ENCODE measurements at places on chromosomes 6 and 20.

DNA sequence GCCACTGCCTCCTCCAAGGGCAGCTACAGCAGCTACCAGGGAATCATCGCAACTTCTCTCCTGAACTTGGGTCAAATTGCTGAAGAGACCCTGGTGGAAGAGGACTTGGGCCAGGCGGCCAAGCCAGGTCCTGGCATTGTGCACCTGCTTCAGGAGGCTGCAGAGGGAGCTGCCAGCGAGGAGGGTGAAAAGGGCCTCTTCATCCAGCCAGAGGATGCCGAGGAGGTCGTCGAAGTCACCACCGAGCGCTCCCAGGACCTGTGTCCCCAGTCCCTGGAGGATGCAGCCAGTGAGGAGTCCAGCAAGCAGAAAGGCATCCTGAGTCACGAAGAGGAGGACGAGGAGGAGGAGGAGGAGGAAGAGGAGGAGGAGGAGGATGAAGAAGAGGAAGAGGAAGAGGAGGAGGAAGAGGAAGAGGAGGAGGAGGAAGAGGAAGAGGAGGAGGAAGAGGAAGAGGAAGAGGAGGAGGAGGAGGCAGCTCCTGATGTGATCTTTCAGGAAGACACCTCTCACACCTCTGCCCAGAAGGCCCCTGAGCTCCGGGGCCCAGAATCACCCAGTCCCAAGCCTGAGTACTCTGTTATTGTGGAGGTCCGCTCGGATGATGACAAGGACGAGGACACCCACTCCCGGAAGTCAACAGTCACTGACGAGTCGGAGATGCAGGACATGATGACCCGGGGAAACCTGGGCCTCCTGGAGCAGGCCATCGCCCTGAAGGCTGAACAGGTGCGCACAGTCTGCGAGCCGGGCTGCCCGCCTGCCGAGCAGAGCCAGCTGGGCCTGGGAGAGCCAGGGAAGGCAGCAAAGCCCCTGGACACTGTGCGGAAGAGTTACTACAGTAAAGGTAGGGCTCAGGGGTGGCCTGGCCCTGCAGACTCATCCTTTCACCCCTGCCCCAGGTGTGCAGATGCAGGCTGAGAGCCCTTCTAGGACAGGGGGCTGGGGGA, 43.7 kb downstream of the MYT1 start:
- no peak for DNase-seq

DNA sequence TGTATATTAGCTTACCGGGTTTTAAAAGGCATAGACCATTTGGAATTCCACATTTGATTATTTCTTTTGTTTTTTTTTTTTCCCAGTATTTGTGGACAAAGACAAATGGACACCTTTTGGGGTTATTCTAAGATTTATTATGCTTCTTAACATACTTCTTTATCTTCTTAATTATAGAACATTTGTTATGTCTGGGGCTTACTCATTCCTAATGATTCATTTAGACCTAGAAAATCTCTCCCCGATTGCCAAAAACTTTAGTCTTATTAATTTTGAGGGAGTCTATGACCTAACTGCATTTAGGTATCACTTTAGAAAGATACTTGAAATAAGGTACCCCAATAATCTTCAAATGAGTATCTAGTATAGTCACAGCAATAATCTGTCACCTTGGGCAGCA, 170.7 kb upstream of the PREP start:
- DNase-seq, result no peak

GRCh38 chr6:133277900-133278545, 36.9 kb downstream of the EYA4 start:
- DNase-seq, result no peak

- no peak for DNase-seq
Measured at GRCh38 chr6:39929039-39929732, 5.1 kb downstream of the MOCS1 start.

DNA sequence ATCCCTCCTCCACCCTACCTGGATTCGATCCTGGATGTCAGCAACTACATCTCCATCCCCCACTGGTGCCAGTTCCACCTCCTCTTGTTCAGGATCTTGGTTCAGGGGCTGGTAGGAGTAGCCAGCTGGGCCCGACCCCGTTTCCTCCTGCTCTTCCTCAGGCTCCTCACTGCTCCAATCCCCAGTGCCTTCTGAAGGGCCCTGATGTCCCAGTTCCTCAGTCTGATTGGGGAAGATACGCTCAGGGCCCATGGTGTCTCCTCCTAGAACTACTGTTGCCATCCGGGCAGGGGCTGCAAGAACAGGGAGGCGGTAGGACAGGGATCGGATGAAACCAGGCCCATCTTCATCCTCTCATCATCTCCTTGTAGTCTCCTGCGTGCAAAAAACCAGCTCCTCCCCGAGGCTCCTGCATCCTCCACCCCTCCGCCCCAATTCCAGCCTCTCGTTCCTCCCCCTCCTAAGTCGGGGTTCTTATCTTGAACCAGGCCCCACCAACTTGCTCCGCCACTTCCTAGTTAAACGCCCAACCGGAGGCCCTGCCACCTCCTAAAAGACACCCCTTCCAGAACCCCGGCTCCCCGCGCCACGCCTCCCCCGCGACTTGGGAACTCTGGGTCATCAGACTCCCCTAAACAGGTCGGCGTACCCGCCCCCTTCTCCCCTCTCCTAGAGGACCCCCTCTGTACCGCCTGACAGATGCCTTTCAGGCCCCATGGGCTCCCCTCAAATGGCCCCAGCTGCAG, 476 bp downstream of the MEA1 start:
- no peak for DNase-seq

DNA sequence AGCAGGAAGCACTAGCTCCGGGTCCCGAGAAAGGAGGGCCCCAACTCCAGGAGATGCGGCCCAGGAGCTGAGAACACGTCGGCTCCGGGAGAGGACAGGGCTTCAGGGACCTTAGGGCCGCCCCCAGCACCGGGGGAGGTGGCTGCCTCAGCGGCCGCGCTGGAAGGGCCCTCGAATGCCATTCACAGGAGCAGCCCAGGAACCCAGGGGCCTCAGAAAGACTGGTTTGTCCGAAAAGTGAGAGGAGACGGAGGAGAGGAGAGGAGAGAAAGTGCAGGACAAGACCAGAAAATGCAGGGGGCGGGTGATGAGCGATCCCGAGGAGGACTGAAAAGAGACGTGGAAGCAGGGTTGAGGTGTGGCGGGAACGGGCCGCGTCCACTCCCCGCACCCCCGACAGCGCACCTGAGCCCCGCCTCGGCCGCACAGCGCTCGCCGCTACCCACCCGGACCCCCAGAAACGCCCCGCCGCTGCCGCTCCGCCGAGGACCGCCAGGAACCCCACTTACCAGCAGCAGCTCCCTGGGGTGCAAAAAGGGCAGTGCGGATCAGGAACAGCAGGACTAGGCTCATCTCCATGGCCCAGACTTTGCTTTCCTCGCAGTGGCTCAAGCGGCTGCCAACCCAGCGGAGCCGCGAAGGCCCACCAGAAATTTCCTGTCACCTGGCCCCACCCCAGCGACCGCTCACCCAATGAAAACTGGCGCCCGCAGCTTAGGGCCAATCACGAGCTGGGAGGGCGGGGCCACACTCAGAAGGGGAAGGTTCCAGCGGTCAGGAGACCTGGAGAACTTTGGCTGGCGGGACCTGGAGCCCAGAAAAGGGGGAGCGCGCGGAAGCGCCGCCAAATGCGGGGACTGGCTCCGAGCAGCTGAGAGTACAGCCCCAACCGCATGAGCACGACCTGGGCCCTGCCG, 25.4 kb downstream of the HLA-F start:
- peak; percentile 66 for DNase-seq

- DNase-seq, result no peak
Measured at GRCh38 chr6:105780146-105780860, 305.8 kb upstream of the PRDM1 start.

- DNase-seq, result no peak
Measured at GRCh38 chr6:12419631-12420272, 129.6 kb downstream of the EDN1 start.

GRCh38 chr6:24957199-24957598, 21.4 kb upstream of the RIPOR2 start:
- no peak for DNase-seq

GRCh38 chr6:125714441-125715090, 34.9 kb upstream of the HEY2 start:
- DNase-seq, result no peak

GRCh38 chr6:45326698-45327417, 1.3 kb upstream of the RUNX2 start:
- no peak for DNase-seq

GRCh38 chr6:77716311-77716710, 63.5 kb downstream of the MEI4 start:
- DNase-seq, result no peak

- DNase-seq, result no peak
Measured at GRCh38 chr6:30378290-30378937, 33.5 kb downstream of the RPP21 start.

DNA sequence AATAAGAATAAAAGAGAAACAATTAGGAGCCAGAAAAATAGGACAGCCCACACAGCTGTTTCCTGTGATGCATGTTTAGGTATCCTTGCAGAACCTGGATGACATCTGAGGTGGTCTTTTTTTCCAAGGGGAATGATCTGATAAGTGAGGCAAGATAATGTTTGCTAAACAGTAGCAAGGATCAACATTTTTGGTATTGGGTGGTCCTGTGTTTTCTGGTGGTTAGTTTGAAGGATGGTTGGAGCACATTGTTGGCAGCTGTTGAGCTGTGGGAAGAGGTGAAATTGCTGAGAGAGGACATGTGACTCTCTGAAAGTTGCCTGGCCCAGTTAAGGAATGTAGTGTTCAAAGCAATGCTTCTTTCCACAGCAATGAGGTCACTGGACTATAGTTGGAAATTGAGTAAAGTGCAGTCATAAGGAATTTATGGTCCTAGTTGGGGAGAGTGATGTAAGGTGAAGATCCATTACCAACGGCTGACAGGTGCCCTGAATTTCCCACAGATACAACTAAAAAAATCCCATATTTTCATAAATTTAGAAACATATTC, 270.2 kb upstream of the IMPG1 start:
- no peak for DNase-seq

DNA sequence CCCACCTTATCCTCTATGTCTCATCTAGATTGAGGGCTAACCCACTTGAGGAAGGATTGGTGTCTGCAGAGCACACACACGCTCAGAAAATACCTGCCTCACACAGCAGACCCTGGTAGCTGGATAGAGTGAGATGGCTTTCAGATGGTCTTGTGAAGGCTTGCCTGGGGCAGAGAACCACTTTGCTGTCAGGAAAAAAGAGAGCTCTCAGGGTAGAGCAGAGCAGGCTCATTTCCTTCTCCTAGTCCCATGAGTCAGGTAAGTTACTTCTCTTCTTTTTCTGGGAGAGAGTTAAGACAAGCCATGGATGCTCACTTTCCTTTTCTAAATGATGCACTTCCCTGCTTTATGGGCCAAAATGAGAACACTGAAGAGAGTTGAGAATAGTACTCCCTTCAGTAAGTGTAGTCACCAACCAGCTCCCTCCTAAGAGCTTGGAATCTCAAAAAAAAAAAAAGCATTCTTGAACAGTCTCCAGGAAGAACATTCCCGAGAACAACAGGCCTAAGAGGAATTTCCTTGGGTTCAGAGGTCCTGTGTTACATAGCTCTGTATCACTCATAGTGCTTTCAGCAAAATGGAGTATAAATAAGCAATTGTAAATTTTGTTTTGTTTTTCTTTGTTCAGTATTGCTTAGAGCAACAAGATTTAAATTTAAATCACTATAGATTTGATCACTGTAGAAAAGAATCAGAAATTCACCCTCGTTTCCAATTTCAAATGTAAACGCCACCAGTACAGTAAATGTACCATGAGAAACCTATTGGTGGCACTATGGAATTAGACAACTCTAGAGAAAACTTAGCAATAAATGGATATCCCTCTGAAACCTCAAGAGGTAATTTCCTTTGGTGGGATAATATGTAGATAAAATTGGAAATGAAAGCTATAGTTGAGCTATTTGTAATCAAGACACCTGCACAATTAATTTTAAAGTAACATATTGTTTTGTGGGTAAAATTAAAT, 530.3 kb downstream of the RFPL4B start:
- DNase-seq, result no peak

GRCh38 chr6:21953831-21954801, 342.7 kb downstream of the PRL start:
- DNase-seq, result no peak

DNA sequence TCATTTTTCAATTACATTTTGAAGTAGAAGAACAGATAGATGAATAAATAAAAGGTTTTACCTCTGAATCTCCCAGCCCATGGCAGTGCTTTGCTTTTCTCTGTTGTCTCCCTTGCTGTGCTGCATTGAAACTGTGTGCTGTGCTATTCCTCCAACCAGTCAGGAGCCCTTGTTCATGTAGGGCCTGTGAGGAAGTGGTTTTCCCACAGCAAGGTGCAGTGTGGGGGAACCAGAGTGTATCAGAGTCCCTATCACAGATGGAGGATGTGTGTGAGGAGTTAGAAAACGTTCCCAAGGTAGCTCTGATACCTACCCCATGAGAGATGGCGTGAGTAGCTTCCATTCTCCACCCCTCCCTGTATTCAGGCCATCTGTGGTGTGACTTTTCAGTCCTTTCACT, 72.8 kb upstream of the RALGAPA2 start:
- DNase-seq, result no peak

GRCh38 chr6:4066029-4066755, 12.7 kb downstream of the FAM217A start:
- DNase-seq, result no peak

- DNase-seq, result no peak
Measured at GRCh38 chr6:136317021-136317694, 27.5 kb upstream of the BCLAF1 start.

GRCh38 chr6:4931530-4932227, 72.2 kb downstream of the RPP40 start:
- DNase-seq, result no peak

DNA sequence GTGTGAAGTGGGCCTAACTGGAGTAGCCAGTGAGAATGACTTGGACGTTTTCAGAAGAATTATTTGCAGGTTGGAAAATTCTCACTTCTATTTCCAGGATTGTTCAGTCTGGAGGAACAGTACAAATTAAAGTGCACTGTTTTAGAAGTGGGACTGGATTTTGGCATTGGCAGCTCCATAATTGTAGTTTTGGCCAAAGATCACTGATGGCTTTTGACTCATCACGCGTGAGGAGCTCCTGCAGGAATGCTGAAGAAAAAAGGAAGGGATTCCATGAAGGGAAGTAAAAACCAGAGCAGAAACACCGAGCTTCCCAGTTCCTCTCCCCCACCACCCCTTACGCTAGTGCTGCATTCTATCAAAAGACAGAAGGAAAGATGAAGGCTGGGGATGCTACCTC, 103.5 kb downstream of the JARID2 start:
- DNase-seq, result no peak

GRCh38 chr6:98827295-98828159, 6.8 kb upstream of the POU3F2 start:
- DNase-seq, result no peak

DNA sequence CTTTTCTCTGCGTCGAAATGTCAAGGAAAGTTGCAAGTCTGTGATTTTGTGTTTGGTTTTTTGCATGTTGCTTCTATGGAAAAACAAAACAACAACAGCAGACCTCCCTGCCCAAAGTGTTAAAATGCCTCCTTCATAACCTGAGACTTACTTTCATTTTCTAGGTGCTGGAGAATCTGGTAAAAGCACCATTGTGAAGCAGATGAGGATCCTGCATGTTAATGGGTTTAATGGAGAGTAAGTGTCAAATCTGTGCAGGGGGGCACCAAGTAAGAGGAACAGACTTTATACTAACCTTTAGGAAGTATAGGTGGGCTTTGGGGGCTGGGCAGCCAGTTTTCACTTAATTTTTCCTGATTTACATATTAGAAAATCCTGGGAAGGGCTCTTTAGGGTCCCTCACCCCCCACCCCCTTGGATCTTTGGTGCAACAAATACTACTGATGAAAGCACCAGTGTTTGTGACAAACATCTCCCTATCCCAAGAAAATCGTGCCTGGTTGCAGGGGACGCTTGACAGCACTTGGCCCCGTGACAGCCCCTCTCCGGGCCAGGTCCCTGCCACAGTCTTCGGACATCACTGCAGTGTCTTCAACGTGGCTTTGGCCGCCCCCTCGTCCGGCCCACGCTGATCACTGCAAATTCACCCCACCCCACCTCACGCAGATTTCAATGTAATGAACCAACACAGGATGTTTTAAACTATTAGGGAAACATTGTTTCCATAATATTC, 43.1 kb downstream of the GNAS start:
- DNase-seq, result no peak

All from stimulated activated CD4-positive, alpha-beta T cell treated with anti-CD3 and anti-CD28 coated beads, Interleukin-15, amount 100 ng/mL, for 1 hour (primary cell).